Osteoblast (primary cell): ENCODE measurements at places on chromosomes 1 and 21. TPM values are rescaled to one million over a fixed set of nuclear protein-coding genes. Genes with fewer than 3 reads are reported as not detected.

- H3K36me3 ChIP-seq: peaks cover 6% of the 10 kb centered on the region
- H3K27ac ChIP-seq: peak overlapping the region; percentile 7
- peak overlapping the region; percentile 90 for H3K4me3 ChIP-seq
- peaks cover 22% of the 10 kb centered on the region for H3K4me1 ChIP-seq
Observed at GRCh38 chr1:226406401-226406881, 1.5 kb downstream of the PARP1 start.

DNA sequence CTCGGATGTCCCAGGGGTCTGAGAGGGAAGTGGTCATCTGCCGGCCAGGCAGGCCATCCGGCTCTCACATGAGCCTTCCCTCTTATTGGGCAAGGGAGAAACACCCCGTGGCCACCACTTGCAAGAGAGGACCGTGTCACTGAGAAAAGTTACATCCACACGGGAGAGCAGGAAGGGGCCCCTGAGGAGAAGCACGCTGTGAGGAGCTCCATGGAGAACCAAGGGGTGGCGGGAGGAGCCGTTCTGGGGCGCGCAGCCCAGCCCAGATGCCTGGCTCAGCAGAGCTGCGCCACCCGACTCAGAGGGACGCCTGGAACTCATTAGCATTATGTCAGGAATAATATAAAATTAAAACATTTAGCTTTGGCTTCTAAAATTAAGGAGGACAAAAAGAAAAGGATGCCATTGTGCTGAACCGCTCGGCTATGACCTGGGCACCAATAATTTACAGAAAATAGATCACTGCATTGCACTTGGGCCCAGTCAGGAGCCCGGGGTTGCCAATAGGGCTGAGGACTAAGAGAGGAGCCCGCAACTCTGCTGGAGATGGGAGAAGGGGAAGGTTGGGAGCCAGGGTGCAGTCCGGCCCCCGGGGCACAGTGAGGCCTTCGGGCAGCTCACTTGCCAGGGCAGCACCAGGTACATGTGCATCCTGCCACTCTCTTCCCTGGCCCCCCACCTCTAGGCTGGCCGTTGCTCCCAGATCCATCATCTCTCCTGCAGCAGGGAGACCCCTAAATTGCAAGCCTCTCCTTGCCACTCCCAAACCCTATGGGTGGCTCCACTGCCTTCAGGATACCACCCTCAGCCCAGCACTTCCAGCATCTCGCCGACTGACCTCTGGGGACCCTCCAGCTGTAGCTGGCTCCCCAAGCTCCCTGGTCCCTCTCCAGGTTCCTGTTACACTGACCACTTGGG lies 84.8 kb downstream of the DMRTB1 start:
- no peaks in the 10 kb centered on the region for H3K36me3 ChIP-seq
- H3K4me1 ChIP-seq: peaks cover 18% of the 10 kb centered on the region
- no peaks in the 10 kb centered on the region for H3K27me3 ChIP-seq
- DNase-seq: peak; percentile 68

- H3K27me3 ChIP-seq: peaks cover 26% of the 10 kb centered on the region
- no peak overlapping the region for H3K4me3 ChIP-seq
- no peaks in the 10 kb centered on the region for H3K36me3 ChIP-seq
- H3K27ac ChIP-seq: no peak overlapping the region
- peak; percentile 66 for DNase-seq
- no peaks in the 10 kb centered on the region for H3K4me1 ChIP-seq
Observed at GRCh38 chr1:11566042-11566850, 87.3 kb downstream of the DISP3 start.

DNA sequence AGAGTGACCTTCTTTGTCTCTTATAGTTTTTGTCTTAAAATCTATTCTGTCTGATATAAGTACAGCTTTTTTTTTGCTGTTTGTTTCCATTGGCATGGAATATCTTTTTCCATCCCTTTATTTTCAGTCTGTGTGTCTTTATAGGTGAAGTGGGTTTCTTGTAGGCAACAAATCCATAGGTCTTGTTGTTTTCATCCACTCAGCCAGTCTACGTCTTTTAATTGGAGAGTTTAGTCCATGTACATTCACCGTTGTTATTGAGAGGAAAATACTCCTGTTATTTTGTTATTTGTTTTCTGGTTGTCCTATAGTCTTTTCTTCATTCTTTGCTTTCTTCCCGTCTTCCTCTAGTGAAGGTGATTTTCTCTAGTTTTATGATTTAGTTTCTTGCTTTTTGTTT lies 115.9 kb downstream of the IFI44 start:
- peaks cover 7% of the 10 kb centered on the region for H3K4me1 ChIP-seq
- no peaks in the 10 kb centered on the region for H3K27me3 ChIP-seq
- no peak for DNase-seq
- no peak overlapping the region for H3K27ac ChIP-seq
- no peaks in the 10 kb centered on the region for H3K36me3 ChIP-seq
- no peak overlapping the region for H3K4me3 ChIP-seq

- H3K27ac ChIP-seq: no peak overlapping the region
- H3K36me3 ChIP-seq: no peaks in the 10 kb centered on the region
- peak; percentile 14 for DNase-seq
- no peak overlapping the region for H3K4me3 ChIP-seq
Observed at GRCh38 chr1:205237526-205238484, 10.1 kb downstream of the TMCC2 start.

DNA sequence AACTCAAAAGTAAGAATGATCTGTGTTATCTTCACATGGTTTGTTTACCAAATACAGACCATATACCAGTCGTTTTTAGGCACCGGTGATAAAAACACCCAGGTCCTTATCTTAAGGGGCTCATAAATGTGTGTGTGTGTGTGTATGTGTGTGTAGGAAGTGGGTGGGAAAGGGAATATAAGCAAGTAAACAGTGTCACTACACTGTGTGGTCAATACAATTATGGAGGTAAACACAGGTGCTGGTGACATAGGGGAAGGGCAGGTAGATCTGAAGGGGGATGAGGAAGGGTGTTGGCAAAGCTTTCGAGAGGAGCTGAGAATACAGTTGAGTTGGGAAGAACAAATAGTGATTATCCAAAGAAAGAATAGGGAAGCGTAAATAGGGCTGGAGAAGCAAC lies 19.1 kb upstream of the MRPS6 start:
- no peaks in the 10 kb centered on the region for H3K4me1 ChIP-seq
- H3K36me3 ChIP-seq: no peaks in the 10 kb centered on the region
- no peaks in the 10 kb centered on the region for H3K27me3 ChIP-seq
- no peak overlapping the region for H3K27ac ChIP-seq
- H3K4me3 ChIP-seq: no peak overlapping the region
- DNase-seq: peak; percentile 51

DNA sequence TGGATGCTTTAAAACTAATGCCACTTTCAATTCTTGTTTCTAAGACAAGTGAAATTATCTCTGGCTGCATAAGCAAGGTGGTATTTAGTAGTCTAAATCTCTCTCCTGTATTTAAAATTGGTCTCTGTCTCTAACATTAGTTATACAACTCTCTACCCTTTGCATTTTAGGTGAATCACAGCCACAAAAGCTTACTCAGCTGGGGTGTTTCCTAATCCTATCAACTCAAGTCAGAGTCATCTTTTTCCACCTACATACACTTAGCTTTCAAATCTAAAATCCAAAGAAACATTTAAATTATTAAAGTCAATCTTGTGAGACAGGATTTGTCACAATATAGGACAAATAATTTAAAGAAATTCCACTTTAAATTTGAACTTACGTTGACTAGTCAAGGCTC lies 255.1 kb upstream of the CXADR start:
- no peak overlapping the region for H3K27ac ChIP-seq
- no peaks in the 10 kb centered on the region for H3K4me1 ChIP-seq
- DNase-seq: no peak
- H3K4me3 ChIP-seq: no peak overlapping the region
- H3K36me3 ChIP-seq: no peaks in the 10 kb centered on the region

DNA sequence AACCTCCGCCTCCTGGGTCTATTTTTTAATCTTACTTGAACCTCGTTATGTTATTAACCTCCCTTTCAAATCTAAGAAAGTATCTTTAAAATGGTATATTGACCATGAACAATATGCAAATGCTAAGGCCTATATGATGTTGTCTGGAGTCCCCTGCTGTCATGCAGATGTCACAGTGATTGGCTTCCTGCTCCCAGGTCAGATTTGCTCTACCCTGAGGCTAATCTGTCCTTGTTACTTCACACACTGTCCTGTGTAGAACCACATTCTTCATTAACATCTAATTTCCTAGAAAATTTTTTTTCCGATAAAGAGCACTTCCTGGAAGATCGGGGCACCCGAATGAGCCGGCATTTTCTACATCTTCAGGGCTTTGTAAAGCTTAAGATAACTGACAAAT lies 306.6 kb downstream of the MRPL39 start:
- no peaks in the 10 kb centered on the region for H3K36me3 ChIP-seq
- DNase-seq: no peak
- no peaks in the 10 kb centered on the region for H3K27me3 ChIP-seq
- H3K4me3 ChIP-seq: no peak overlapping the region
- H3K4me1 ChIP-seq: no peaks in the 10 kb centered on the region

DNA sequence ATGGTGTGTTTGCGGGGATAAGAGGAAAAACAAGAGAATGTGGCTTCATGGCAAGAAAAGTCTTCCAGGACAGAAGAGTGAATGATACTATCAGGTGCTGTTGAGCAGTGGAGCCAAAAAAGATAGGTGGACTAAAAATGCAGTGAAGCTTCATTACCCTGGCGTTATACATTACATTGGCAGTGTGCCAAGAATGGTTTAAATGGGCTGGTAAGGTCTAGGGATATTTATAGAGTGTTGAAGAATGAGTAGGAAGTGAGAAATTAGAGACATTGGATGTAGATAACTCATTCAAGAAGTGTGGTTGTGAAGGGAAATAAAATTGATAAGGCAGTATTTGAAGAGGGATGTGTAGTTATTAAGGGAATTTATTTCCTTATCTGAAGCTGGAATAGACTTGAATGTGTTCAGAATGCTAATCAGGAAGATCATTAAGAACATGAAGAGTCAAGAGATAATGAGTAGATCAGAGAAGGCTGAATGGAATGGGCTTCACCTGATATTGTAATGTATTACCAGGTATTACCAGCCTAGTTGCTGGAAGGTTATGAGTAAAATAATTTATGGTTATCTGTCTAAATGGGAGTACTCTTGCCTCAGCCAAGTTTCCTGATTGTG lies 72.7 kb downstream of the MAST2 start:
- H3K27ac ChIP-seq: no peak overlapping the region
- DNase-seq: no peak
- peaks cover 20% of the 10 kb centered on the region for H3K4me1 ChIP-seq
- H3K36me3 ChIP-seq: no peaks in the 10 kb centered on the region

DNA sequence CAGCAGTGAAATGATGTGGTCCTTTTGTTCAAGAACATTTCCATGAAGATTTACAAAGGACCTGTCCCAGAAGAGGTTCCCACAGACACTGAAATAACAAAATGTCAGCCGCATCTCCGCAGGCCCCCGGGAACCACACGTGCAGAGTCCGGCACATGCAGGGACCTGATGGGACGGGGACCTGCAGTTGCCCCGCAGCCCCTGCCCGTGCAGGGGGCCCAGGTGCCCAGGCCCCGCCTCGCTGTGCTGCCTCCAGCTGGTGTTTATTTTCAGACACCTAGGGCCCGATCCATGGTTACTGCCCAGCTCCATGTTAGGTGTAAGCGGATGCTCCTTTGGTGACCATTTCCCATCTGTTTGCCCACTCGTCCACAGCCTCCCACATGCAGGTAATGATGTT lies 149.3 kb upstream of the ARHGEF16 start:
- H3K36me3 ChIP-seq: no peaks in the 10 kb centered on the region
- no peak for DNase-seq
- no peaks in the 10 kb centered on the region for H3K27me3 ChIP-seq
- H3K4me1 ChIP-seq: peaks cover 26% of the 10 kb centered on the region

DNA sequence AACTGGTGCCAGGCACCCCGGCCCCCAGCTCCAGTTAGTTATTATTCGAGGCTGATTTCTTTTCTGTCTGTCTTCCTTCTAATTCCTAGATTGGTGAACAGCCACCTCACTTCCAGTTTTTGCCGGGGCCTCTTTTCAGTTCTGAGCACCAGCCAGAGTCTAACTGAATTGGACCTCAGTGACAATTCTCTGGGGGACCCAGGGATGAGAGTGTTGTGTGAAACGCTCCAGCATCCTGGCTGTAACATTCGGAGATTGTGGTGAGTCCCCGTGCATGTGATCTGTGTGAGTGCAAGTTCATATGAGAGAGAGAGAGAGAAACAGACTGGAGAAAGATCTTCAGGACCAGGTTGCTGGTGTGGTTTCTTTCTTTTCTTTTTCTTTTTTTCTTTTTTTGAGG lies 13.5 kb downstream of the NLRP3 start:
- H3K27me3 ChIP-seq: no peaks in the 10 kb centered on the region
- peak; percentile 84 for DNase-seq
- no peak overlapping the region for H3K4me3 ChIP-seq
- no peaks in the 10 kb centered on the region for H3K4me1 ChIP-seq

GRCh38 chr1:117930173-117930447 lies 571 bp downstream of the WDR3 start:
- H3K36me3 ChIP-seq: peaks cover 8% of the 10 kb centered on the region
- DNase-seq: no peak
- peaks cover 19% of the 10 kb centered on the region for H3K4me1 ChIP-seq
- H3K27me3 ChIP-seq: no peaks in the 10 kb centered on the region
- peak overlapping the region; percentile 58 for H3K27ac ChIP-seq
- H3K4me3 ChIP-seq: peak overlapping the region; percentile 86

- no peaks in the 10 kb centered on the region for H3K36me3 ChIP-seq
- peaks cover 19% of the 10 kb centered on the region for H3K4me1 ChIP-seq
- no peak overlapping the region for H3K27ac ChIP-seq
- peaks cover 21% of the 10 kb centered on the region for H3K27me3 ChIP-seq
- DNase-seq: no peak
Observed at GRCh38 chr1:244010703-244011123, 40.4 kb upstream of the ZBTB18 start.

- H3K4me1 ChIP-seq: peaks cover 14% of the 10 kb centered on the region
- no peak overlapping the region for H3K4me3 ChIP-seq
- no peaks in the 10 kb centered on the region for H3K36me3 ChIP-seq
- H3K27ac ChIP-seq: peak overlapping the region; percentile 54
- H3K27me3 ChIP-seq: no peaks in the 10 kb centered on the region
Observed at GRCh38 chr1:219555031-219555692, 57.7 kb downstream of the ZC3H11B start.

- DNase-seq: peak; percentile 48
- no peaks in the 10 kb centered on the region for H3K36me3 ChIP-seq
- no peaks in the 10 kb centered on the region for H3K27me3 ChIP-seq
- H3K4me1 ChIP-seq: peaks cover 20% of the 10 kb centered on the region
- no peak overlapping the region for H3K4me3 ChIP-seq
Observed at GRCh38 chr1:179007233-179007632, 18.5 kb upstream of the FAM20B start.

DNA sequence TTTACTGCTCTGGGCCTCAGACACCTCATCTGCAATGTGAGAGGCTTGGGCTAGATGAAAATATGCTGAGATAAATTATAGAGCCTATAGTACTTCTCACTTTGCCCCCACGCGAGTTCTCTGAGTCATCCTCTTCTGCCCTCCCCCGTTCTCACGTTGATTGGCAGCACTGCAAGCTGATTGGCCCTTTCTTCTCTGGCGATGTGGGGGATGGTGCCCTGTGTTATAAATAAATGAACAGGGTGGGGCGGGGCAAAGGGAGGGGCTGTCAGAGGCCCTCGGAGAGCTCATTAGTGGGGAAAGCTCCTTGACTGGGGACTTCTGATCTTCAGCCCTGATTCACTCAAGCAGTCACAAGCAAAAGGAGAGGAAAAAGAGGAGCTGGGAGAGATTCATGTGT lies 64.3 kb upstream of the ZC3H12A start:
- no peaks in the 10 kb centered on the region for H3K36me3 ChIP-seq
- H3K4me1 ChIP-seq: no peaks in the 10 kb centered on the region
- DNase-seq: no peak
- H3K27ac ChIP-seq: no peak overlapping the region

Gene CSMD2
- total RNA-seq: 0.36 and 0.88 TPM in 2 replicates

Gene SMYD3
- 162 and 171 TPM in 2 replicates for total RNA-seq

Gene GPR25
- total RNA-seq: not detected in 2 replicates

Gene LGR6
- total RNA-seq: not detected in 2 replicates

Gene AMY1C
- not detected in 2 replicates for total RNA-seq

Gene FAM177B
- total RNA-seq: not detected in 2 replicates

Gene NPR1
- under 0.01 TPM in 1 of 2 replicates, not detected in the other for total RNA-seq

Gene SGIP1
- total RNA-seq: 17.4 and 31.5 TPM in 2 replicates

Gene PM20D1
- total RNA-seq: 0.29 TPM in 1 of 2 replicates, not detected in the other

Gene CACNA1S
- total RNA-seq: not detected in 2 replicates

Gene MEGF6
- total RNA-seq: 61.9 and 85.4 TPM in 2 replicates

Gene SPRR1B
- total RNA-seq: not detected in 2 replicates

Gene CR1
- under 0.01 TPM in 1 of 2 replicates, not detected in the other for total RNA-seq
